ENCODE measurements at places on chromosomes 5 and 9. TPM values are rescaled to one million over a fixed set of nuclear protein-coding genes. Genes with fewer than 3 reads are reported as not detected.

GRCh38 chr9:95077766-95078370 lies 239.6 kb downstream of the FANCC start:
- DNase-seq = no peak

DNA sequence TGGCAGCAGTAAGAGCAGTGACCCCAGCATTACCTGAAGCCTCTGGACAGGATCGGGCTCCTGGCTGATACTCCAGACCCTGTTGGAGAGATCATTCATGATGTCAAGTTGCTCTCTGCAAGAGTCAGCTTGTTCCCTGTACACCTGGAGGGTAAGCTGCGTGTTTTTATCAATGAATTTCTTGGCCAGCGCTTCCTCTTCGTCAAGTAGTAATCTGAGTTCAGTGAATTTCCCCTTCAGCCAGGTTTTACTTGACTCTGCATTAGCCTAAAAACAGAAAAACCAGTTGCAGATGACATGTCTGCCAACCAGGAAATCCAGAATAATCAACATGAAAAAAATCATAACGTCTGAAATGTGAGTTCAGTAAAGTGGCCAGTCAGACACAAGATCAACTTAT lies 19.1 kb downstream of the TRIM14 start:
- DNase-seq = no peak

IRX4 gene
- polyA plus RNA-seq = 0.82 TPM

ANKRD31 gene
- polyA plus RNA-seq = 0.30 TPM

MCIDAS gene
- not detected for polyA plus RNA-seq

GRCh38 chr9:93304574-93305496 lies 120.9 kb downstream of the WNK2 start:
- DNase-seq = peak; percentile 88

MROH2B gene
- polyA plus RNA-seq = not detected

- DNase-seq = no peak
Observed at GRCh38 chr5:157665467-157666070, 5.8 kb upstream of the C5orf52 start.

- DNase-seq = no peak
Observed at GRCh38 chr9:15711931-15712330, 159.1 kb downstream of the CCDC171 start.
